ENCODE measurements at places on chromosomes 13 and 19. TPM values are rescaled to one million over a fixed set of nuclear protein-coding genes. Genes with fewer than 3 reads are reported as not detected.

DNA sequence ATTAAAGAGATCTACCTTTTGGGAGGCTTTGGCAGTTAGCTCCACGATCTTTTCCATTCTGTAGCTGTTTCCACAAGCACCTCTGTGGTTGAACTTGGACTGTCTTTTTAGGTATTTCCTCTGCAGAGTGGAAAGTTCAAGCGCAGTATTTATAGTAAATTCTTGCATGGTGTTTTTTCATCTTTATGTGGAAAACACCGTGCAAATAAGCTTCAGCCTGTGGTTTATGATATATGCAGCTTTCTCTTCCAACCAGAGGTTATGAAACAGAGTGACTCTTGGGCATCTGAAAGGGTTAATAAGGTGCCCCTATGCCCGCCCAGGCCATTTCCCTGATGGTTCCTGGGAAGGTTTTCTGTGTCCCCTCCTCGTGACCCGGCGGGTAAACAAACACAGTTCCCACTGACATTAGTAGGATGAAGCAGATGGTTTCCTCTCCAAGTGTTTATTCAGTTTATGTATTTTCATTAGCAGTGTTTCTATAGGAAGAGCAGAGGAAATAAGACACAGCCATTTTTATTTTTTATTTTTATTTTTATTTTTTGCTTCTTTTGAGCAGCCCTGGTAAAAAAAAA, 39.7 kb upstream of the RNF113B start:
- H3K36me3 ChIP-seq, result no peaks in the 10 kb centered on the region
- no peaks in the 10 kb centered on the region for H3K27me3 ChIP-seq
- no peak for DNase-seq
- peak overlapping the region; percentile 92 for H3K27ac ChIP-seq
- peaks cover 54% of the 10 kb centered on the region for H3K4me1 ChIP-seq

DNA sequence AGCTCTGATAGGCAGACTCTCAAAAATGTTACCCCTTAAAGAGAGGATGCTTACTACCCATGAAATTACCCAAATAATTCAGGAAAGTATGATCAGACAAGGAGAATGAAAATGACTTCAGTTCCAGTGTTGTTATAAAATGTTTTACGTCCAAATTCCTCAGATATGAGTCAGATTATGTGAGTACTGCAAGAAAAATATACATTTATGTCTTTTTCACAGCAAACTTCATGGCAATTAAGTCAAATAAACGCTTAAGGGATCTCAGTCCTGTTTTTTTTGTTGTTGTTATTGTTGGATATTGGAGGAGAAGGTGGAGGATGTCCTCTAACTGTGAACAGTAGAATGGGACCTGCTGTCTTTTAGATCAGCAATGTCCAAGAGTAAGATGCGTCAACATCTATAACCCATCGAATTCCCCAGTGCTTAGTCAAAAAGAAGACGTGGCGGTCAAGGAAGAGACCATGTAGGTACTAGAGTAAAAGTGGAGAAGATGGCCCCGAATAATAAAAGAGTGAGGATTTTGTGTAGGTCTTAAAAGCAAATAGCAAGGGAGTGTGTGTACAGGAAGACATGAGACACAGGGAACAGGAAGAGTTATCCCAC, 215.4 kb upstream of the IRS2 start:
- no peaks in the 10 kb centered on the region for H3K27me3 ChIP-seq
- H3K36me3 ChIP-seq, result no peaks in the 10 kb centered on the region
- H3K27ac ChIP-seq, result no peak overlapping the region
- peak; percentile 56 for DNase-seq

Gene ERVV-1
- not detected for total RNA-seq

- H3K36me3 ChIP-seq, result no peaks in the 10 kb centered on the region
- no peak for DNase-seq
- peaks cover 6% of the 10 kb centered on the region for H3K27me3 ChIP-seq
- H3K4me1 ChIP-seq, result no peaks in the 10 kb centered on the region
- H3K4me3 ChIP-seq, result no peak overlapping the region
These were observed 23.1 kb upstream of the TNFRSF19 start for GRCh38 chr13:23547000-23547590.

GRCh38 chr13:36891752-36892151, 28.3 kb downstream of the SMAD9 start:
- H3K4me1 ChIP-seq, result no peaks in the 10 kb centered on the region
- H3K27me3 ChIP-seq, result no peaks in the 10 kb centered on the region
- H3K36me3 ChIP-seq, result no peaks in the 10 kb centered on the region
- H3K27ac ChIP-seq, result no peak overlapping the region

- H3K4me1 ChIP-seq, result peaks cover 7% of the 10 kb centered on the region
- no peaks in the 10 kb centered on the region for H3K27me3 ChIP-seq
- H3K4me3 ChIP-seq, result peak overlapping the region; percentile 96
- DNase-seq, result no peak
- H3K27ac ChIP-seq, result peak overlapping the region; percentile 27
- H3K36me3 ChIP-seq, result 0 out of 2 replicates have a peak, but pooled peaks cover 4% of the 10 kb centered on the region
These were observed 716 bp upstream of the ZNF420 start for GRCh38 chr19:37077501-37077933.

DNA sequence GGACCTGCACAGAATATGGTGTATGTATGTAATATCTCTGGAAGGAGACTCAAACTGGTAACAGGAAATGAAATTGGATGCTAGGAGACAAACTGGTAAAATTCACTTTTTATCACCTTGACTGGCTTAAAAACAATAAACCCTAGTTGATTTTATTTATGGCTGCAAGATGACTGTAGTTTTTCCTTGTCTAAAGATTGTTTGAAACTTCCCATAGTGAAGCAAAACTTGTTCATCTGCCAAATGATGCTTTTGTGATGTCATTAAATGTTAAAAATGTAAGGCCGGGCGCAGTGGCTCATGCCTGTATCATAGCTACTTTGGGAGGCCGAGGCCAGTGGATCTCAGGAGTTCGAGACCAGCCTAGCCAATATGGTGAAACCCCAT, 2.5 kb upstream of the ECH1 start:
- no peaks in the 10 kb centered on the region for H3K27me3 ChIP-seq
- H3K4me3 ChIP-seq, result no peak overlapping the region
- DNase-seq, result no peak
- H3K4me1 ChIP-seq, result peaks cover 83% of the 10 kb centered on the region
- H3K27ac ChIP-seq, result peak overlapping the region; percentile 98
- H3K36me3 ChIP-seq, result peaks cover 22% of the 10 kb centered on the region

Gene SBSN
- total RNA-seq, result 0.88 TPM

DNA sequence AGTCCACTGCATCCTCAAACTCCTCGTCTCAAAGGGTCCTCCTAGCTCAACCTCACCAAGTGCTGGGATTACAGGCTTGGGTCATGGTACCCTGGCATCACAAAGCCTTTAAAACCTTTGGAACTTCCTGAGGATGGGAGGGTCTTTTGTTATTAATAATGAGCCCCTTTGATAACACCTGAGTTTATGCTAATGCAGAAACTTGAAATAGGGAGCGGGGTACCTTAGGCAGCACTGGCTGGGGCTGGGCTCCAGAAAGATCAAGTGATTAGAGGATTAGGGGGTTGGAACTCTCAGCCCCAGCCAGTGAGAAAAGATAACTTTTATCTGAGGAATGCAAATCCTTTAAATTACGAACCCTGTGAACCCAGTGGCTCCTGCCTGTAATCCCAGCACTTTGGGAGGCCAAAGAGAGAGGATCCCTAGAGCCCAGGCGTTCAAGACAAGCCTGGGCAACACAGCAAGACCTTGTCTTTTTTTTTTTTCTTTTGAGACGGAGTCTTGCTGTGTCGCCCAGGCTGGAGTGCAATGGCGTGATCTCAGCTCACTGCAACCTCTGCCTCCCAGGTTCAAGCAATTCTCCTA, 9.3 kb upstream of the PSPC1 start:
- H3K27me3 ChIP-seq, result no peaks in the 10 kb centered on the region
- H3K27ac ChIP-seq, result no peak overlapping the region
- no peak overlapping the region for H3K4me3 ChIP-seq
- no peaks in the 10 kb centered on the region for H3K36me3 ChIP-seq

DNA sequence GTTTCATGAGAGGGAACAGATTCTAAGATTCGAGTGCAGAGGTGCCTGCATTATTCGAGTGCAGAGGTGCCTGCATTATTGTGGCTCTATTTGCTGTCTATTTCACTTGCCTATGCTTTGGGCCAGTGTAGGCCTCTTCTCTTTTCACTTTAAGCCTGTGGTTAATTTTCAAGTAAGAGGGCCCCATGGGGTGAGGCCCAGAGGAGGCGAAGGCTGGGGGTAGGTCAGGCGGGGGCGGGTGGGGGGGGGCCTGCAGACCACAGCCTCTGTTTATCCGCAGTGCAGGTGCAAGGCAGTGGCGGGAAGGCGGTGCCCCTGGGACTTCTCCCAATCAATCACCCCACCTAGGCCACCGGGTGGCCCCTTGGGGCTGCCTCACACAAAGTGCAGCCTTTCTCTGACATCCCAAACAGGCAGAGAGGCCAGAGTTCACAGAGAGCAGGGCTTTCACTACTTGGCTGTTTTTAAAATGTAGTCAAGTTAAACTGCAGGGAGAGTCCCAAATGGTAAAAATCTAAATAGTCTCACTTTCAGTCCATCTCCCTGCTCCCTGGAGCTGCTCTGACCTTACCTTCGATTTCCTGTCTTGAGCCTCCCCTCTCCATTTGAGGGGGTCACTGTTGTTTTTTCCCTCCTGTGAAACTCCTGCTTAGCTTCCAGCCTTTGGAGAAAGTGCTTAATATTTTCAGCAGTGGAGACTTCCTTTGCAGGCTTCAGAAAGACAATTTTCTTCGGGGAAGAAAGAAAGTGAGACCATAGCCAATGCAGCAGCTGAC, 249.0 kb downstream of the DLEU7 start:
- peaks cover 16% of the 10 kb centered on the region for H3K4me1 ChIP-seq
- no peaks in the 10 kb centered on the region for H3K27me3 ChIP-seq
- no peaks in the 10 kb centered on the region for H3K36me3 ChIP-seq
- no peak overlapping the region for H3K4me3 ChIP-seq

DNA sequence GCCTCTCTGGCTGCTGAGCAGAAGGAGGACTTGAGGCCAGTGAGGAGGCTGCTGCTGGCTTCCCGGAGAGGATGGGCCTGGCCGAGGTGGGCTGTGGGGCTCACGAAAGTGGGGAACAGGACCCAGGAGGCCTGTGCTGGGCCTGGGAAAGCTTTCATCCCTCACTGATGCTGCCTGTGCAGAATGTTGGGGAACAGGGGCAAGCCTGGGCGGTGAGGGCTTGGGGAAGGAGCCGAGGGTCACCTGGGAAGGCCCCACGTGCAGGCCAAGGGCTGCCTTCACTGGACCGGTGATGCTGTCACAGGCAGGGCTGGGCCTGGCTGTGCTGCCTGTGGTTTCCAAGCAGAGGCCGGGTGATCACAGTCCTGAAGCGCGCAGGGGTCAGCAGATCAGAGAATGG, 9.4 kb downstream of the AP1M1 start:
- no peaks in the 10 kb centered on the region for H3K4me1 ChIP-seq
- no peak overlapping the region for H3K4me3 ChIP-seq
- DNase-seq, result no peak
- H3K27me3 ChIP-seq, result no peaks in the 10 kb centered on the region

- H3K27ac ChIP-seq, result no peak within 1 kb of the TSS
- no peaks in the 10 kb centered on the region for H3K36me3 ChIP-seq
- no peak for DNase-seq
- no peaks in the 10 kb centered on the region for H3K27me3 ChIP-seq
These were observed at the start of gene ETV2 for GRCh38 chr19:35641515-35642151. Gene ETV2, plus strand, starts transcription at chr19:35641745. Its CDS starts 716 bp downstream, at chr19:35642461.

GRCh38 chr19:6374711-6375410, 872 bp downstream of the PSPN start:
- no peaks in the 10 kb centered on the region for H3K4me1 ChIP-seq
- no peaks in the 10 kb centered on the region for H3K27me3 ChIP-seq
- DNase-seq, result no peak
- H3K36me3 ChIP-seq, result no peaks in the 10 kb centered on the region

DNA sequence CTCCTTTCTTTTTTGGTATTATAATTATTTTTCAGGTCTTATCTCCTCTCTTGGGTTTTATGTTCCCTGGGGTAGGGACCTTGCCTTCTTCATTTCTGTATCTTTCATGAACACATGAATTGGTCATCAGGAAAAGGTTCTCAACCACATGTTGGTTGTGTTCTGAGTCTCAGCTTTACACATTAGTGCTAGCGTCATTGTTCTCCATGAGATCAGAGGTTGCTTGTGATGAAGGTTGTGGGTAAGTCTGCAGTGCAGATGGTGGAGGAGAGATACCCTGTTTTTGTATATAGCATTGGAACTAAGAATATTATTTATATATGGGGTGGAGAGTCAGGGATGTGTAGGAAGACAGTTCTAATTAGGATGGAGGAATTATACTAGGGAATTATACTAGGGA, 24.5 kb upstream of the CEACAM8 start:
- no peaks in the 10 kb centered on the region for H3K4me1 ChIP-seq
- no peak overlapping the region for H3K4me3 ChIP-seq
- DNase-seq, result no peak
- no peak overlapping the region for H3K27ac ChIP-seq
- H3K27me3 ChIP-seq, result peaks cover 31% of the 10 kb centered on the region

- peaks cover 5% of the 10 kb centered on the region for H3K36me3 ChIP-seq
- no peak for DNase-seq
- no peaks in the 10 kb centered on the region for H3K27me3 ChIP-seq
- H3K4me1 ChIP-seq, result peaks cover 11% of the 10 kb centered on the region
- no peak within 1 kb of the TSS for H3K27ac ChIP-seq
- H3K4me3 ChIP-seq, result no peak within 1 kb of the TSS
These were observed at the start of gene ADPRHL1 for GRCh38 chr13:113452942-113453901. Gene ADPRHL1, minus strand, starts transcription at chr13:113453488. Its CDS starts 51 bp downstream, at chr13:113453437.

DNA sequence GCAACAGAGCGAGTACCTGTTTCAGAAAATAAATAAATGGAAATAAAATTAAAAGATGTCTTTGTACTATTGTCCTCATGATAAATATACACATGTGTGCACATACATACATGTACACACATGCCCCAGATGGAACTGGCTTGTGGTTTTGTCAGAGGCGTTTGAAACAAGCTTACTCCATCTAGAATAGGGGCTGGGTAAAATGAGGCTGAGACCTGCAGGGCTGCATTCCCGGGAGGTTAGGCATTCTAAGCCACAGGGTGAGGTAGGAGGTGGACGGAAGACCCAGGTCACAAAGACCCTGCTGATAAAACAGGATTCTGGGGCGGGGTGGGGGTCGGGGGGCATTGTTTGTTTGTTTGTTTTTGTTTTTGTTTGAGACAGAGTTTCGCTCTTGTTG, 8.1 kb upstream of the SIN3B start:
- H3K27ac ChIP-seq, result peak overlapping the region; percentile 94
- H3K36me3 ChIP-seq, result no peaks in the 10 kb centered on the region
- peaks cover 81% of the 10 kb centered on the region for H3K4me1 ChIP-seq
- no peaks in the 10 kb centered on the region for H3K27me3 ChIP-seq

DNA sequence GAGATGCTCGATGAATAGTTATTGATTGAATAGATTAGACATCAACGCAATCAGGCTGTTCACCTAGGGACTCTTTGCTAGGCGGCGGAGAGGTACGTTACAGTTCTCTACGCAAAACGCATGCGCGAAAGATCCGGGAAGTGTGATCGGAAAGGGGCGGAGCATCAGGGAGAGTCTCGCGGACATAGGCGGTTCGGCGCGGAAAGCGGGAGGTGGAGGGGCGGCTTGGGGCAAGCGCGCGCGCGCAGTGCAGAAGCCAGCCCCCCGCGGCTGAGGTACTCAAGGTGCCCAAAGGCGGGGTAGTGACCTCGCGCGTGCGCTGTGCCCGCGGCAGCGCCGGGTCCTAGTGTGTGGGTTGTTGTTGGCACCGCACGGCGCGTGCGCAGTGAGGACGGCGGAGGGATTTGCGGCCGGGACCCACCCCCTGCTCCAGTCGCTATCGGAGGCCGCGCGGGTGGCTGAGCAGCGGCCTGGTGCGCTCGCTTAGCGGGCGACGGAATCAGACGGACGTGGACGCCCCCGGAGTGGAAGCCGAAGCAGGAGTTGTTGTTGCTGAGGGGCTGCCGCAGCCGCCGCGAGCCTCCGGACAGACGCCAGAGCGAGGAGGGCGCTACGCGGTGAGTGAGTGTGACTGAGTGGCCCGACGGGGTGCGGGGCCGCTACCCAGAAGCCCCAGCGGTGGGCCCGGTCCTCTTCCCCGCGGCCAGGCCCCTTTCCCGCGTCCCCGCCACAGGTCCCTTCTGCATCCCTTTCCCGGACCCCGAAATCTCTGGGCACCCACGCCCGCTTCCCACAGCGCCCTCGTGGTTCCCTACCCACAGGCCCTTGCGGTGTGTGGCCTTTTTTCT, at the start of gene SNRNP70:
Gene SNRNP70, plus strand, starts transcription at position 432 of the 848 bp plus-strand sequence. CDS start 964 bp downstream, outside the sequence.
- H3K27ac ChIP-seq, result peak within 1 kb of the TSS; percentile 41
- H3K27me3 ChIP-seq, result no peaks in the 10 kb centered on the region
- H3K4me1 ChIP-seq, result peaks cover 15% of the 10 kb centered on the region
- H3K36me3 ChIP-seq, result peaks cover 25% of the 10 kb centered on the region

Gene ZNF541
- not detected for total RNA-seq
